ENCODE measurements at places on chromosomes 13 and 19. TPM values are rescaled to one million over a fixed set of nuclear protein-coding genes. Genes with fewer than 3 reads are reported as not detected.

DNA sequence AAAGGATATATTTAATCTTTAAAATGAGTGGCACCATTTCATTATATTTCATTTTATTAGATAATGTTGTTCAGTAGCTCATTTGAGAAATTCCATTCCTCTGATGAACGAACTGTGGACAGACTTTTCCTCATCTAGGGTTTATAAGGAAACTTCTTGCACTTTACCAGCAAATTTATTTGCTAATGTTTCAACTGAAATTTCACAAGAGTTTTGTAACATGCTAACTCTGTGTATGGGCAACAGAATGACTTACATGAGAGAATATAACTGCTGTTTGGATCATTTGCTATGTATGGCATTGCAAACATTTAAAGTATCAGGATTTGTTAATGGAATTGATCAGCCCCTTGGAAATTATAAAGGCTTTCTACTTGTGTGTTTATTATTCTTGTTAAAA lies 3.7 kb upstream of the IRS2 start:
- DNase-seq = no peak

The FUT1 gene
- total RNA-seq = 13.2 TPM

DNA sequence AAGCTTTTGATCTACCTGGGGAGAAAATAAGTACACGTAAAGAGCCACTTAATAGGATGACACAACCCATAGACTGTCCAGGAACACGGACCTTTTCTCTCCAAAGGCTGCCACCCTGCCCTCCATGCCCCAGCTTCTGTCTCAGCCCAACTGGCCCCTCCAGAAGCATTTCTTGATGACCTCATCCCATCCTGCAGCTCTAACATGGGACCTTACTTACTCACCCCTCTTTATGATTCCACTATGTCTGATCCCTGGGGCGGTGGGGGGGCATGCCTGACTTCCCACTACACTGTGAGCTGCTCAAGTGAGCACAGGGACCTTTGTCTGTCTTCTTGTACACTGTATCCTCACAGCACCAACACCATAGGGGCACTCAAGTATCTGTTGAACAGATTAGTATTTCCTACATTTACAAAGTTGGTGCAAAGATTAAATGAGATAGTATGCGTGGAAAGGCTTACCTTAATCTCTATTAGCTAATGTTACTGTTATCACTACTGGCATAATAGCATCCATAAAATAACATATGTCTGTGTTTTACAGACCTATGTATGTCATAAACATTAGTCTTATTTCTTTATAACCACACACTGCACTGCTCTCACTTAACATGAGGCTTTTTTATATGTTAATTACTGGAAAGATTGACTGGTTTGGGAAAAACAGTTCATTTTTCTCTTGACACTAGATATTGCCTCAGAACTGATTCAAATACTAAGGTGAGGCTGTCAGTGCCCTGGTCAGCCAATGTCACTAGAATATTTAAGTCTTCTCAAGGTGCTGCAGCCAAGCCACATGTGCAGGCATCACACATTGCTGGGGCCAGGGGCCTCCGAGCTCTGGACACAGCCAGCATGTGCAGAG lies 100.9 kb downstream of the FOXO1 start:
- no peak for DNase-seq

- DNase-seq = no peak
Observed at GRCh38 chr13:63288576-63288975, 1872.9 kb upstream of the PCDH20 start.

The SUPT20H gene
- total RNA-seq = 55.3 TPM

The CALR3 gene
- not detected for total RNA-seq

The ZNF730 gene
- total RNA-seq = 0.74 TPM

- DNase-seq = no peak
Observed at GRCh38 chr13:97477844-97478243, 43.9 kb downstream of the RAP2A start.
